ENCODE measurements at places on chromosomes 3 and 15.
A peak's percentile ranks its signal among the peaks of the same experiment; 100 is the strongest.

DNA sequence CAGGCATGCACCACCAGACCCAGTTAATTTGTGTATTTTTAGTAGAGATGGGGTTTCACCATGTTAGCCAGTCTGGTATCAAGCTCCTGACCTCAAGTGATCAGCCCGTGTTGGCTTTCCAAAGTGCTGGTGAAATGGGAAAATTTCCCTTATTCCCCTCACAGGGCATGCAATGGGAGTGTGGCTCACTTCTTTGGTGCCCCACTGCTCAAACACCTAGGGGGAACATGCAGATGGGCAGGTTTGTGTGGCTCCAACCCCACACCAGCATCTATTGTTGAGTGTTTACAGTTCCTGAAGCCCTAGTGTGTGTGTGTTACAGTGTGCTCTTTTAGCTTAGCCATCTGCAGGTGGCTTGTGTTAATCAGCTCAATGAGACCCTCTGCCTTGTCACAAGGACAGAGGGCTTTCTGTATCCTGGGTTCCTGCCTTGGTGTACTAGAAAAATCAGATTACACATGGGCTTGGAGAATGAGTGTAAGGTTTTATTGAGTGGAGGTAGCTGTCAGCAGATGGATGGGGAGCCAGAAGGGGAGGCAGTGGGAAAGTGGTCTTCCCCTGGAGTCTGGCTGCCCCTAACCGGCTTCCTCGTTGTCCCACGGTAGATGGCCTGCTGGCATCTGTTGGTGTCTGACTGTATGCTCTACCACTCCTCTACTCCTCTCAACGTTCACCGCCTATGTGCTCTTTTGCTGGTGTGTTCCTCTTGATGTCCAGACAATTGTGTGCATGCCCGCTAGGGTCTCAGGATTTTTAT lies 248.1 kb upstream of the CBLB start:
- DNase-seq, result no peak

- no peak for DNase-seq
Measured at GRCh38 chr15:87850916-87851315, 405.6 kb downstream of the NTRK3 start.

DNA sequence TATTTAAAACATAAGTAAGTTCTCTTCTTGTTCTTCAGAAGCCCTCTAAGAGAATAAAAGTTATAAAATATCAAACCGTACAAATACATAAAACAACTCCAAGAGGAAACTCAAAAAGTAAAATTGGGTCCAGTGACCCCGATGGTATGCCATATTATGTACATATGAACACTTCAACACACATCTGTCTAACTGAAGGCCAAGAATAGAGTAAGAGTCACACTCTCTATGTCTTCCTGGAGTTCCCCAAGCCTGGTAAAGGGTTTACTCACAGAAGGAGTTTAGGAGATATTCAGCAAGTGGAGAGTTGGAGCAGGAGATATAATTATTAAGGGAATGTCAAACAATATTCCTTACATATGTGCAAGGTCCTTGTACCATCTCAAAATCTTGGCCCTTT lies 101.3 kb upstream of the EIF1B start:
- no peak for DNase-seq

GRCh38 chr3:72789786-72790185 lies 58.5 kb downstream of the SHQ1 start:
- no peak for DNase-seq

GRCh38 chr3:44966795-44967278 lies 9.1 kb downstream of the ZDHHC3 start:
- DNase-seq, result no peak

DNA sequence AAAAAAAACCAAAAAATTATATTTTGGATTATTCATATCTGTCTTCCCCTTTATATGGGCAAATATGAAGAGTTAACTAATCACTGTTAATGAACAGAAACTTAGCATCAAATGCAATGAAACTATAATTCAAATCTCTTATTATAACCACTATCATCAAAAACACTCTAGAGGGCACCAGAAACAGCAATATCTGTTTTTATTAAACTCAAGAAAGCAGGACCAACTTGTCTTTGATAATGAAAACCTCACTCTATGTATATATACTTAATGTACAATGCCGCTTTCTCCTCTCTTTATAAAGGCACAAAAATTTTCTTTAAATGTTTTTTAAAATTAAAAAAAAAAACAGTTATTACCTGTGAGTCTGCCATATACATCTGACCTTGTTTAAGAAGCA lies 92.7 kb downstream of the UACA start:
- no peak for DNase-seq

DNA sequence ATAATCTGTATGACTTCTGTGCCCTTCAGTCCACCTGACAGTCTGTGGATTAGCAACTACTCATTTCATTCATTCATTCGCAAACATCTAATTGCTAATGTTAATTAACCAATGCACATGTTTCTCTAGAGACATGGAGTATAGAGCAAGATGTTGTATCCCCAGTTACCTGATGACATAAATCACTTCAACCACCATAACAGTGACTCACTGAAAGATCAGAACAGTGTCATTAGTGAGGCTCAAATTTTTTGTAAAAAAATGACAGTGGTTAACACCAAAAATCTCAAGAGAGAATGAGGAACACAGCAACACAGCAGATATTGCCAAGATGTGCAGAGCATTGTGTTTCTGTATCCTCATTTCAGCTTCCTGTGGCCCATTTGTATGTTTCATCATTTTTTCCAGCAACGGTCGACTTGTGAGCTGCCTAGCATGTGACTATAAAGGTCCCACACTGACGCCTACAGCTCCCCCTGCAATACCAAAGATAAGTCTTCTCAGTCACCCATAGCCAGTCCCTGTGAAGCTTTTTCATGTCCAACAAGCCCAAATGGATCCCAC lies 3.7 kb upstream of the PLD1 start:
- DNase-seq, result no peak

DNA sequence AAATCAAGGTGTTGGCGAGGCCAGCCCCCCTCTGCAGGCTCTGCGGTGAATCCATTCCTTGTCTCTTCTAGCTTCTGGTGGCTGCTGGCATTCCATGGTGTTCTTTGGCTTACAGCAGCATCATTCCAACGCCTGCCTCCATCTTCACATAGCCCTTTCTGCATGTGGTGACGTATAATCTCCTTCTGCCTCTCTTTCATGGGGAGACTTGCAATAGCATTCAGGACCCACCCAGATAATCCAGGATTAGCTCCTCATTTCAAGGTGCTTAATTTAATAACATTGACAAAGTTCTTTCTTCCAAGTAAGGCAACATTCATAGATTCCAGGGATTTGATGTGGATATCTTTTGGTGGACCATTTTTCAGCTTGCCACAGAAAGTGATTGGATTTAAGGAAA lies 35.8 kb downstream of the ISG20 start:
- no peak for DNase-seq

DNA sequence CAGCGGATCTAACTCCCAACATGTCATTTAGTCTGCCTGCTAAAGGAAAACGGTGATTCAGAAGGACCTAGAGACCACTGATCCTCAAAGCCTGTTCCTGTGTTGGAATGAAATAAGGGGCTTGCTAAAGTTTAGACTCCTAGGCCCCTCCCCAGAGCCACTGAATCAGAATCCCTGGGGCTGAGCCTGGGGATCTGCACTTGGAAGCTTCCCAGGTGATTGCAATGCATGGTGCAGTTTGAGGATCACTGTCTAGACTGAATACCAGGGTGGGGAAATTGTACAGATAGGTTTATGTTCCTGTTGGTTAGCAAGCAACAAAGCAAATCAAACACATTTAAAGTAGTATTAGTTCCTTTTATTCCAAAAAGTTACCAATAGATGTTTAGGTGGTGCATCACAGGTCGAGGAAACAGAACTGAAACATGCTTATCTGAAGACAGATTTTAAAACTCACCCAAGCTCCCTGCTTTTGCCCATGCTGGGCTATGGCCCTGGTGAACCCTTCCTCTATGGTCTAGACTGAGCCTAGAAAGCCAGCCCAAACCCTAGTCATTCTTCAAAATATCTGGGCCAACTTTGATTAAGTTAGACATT lies 29.6 kb upstream of the SPTBN5 start:
- DNase-seq, result no peak

DNA sequence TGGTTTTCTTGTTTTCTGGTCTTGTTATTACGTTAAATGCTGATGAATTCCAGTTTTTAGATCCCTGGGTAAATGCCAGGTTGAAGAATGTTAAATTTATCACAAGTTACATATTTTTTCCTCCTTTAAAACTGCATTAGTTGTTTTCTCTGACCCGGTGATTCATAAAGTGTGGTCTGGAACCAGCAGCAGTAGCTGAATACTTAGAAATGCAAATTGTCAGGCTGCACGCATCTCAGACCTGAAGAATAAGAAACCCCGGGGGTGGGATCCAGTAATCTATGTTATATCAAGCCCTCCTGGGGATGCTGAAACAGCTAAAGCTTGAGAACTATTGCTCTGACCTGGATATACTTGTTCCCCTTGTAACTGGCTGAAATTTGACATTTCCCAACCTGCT lies 69.1 kb downstream of the PEX5L start:
- DNase-seq, result peak; percentile 11

- DNase-seq, result no peak
Measured at GRCh38 chr3:116034794-116035193, 410.5 kb downstream of the LSAMP start.

- no peak for DNase-seq
Measured at GRCh38 chr3:194585880-194586281, 47.3 kb downstream of the TMEM44 start.

DNA sequence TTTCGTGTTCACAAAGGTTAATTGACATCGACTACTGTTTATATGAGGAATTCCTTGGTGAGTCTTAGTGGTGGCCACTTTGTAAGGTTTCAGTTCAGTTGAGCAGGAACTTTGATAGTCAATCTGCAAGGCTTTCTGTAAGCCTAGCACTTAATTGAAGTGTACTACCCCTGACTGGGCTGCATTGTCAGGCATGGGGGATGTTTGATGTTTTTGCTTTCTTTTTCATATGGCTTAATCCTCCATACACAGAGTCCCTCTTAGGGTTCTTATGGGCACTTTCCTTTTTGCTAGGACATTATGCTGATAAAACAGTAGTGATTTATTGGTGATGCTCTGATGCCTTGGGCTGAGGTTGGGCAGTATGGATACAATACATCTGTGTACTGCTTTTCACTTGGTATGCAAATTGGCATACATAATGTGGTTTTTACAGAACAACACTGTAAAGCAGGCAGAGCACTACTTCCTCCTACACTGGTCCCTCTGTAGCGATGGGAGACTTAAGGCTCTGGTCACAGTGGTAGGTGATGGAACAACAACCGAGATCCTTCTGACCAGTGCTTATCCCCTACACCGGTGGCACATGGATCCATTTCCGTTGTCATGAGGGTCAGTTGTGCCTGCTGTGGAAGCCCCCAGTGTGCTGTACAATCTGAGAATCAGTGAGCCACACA lies 261.0 kb downstream of the MFSD1 start:
- DNase-seq, result no peak

DNA sequence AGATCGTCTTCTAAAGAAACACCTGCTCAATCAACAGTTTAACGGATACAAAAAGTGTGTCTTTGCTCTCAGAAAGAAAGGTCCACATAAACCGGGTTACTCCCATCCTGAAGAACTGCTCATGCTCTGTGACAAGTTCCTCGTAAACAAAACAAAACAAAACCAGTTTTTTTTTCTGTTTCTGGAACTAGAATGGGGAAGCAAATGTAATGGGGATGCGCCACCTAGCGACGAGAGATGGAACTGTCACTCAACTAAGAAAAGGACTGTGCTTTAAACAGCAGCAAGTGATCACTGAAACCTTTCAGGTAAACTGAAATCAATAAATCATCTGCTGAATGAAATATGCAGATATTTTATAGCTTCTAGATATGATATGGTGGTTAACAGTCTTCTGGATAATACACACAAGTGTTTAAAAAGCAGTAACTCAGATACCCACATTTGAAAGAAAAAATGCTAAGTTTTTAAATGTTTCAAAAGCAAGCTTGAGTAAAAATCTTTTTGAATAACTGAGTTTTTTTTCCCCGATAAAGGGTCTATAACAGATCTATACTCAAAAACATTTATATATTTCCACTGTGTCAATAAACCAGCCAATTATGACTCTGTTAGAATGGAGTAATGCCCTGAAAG lies 10.9 kb downstream of the TM2D3 start:
- peak; percentile 34 for DNase-seq

- no peak for DNase-seq
Measured at GRCh38 chr3:24372559-24373197, 122.0 kb downstream of the THRB start.

GRCh38 chr3:18649666-18650363 lies 224.7 kb upstream of the SATB1 start:
- no peak for DNase-seq

DNA sequence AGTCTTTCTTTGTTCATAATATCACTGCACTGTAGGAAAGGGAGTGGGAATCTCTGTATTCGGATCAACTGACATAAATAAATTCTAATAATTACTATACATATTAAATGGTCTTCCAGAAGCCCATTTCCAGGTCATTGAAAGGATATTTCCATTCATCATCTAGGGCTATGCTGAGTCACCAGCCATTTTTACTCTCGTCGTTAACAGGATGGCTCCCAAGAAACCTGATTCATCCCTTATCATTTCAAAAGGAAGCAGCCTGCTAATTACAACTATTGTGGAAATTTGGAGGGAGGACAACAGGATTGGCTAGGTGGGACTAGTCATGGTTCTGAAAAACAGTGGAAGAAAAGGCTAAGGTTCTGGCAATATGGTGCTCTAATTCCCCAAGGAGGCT lies 13.6 kb downstream of the GMNC start:
- DNase-seq, result no peak

DNA sequence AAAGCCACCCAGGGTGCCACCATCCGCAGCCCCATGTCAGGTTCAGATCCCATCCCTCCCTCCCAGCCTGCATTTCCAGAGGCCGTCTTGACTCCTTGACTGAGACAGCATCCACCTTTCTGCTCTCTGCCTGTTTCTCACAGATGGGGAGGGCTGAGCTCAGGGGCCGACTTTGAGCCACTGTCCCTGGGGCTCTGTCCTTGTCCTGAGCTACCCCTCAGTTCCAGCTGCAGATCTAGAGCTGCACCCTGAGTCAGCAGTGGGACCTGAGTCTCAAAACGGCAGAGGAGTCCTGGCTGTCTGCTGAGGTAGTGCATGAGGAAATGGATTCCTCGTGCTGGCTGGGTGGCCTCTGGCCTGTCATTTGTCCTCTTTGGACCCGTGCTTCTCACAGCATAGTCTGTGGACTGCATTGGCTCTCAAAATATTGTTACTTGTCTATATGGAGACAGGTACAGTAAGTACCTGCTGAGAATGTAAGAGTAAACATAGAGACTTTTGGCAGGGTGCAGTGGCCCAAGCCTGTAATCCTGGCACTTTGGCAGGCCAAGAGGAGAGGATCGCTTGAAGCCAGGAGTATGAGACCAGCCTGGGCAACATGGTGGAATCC lies 22.3 kb downstream of the RPLP1 start:
- no peak for DNase-seq

- no peak for DNase-seq
Measured at GRCh38 chr3:12963922-12964701, 109.1 kb downstream of the IQSEC1 start.

GRCh38 chr3:117144853-117145252 lies 435.3 kb downstream of the TUSC7 start:
- no peak for DNase-seq

- no peak for DNase-seq
Measured at GRCh38 chr3:72428803-72429202, 419.4 kb downstream of the SHQ1 start.
